ENCODE measurements at places on chromosomes 3 and 15. TPM values are rescaled to one million over a fixed set of nuclear protein-coding genes. Genes with fewer than 3 reads are reported as not detected.

- DNase-seq: no peak
Measured at GRCh38 chr3:65371053-65371452, 667.7 kb downstream of the MAGI1 start.

- no peak for DNase-seq
Measured at GRCh38 chr15:65165875-65166274, 19.3 kb downstream of the CLPX start.

DNA sequence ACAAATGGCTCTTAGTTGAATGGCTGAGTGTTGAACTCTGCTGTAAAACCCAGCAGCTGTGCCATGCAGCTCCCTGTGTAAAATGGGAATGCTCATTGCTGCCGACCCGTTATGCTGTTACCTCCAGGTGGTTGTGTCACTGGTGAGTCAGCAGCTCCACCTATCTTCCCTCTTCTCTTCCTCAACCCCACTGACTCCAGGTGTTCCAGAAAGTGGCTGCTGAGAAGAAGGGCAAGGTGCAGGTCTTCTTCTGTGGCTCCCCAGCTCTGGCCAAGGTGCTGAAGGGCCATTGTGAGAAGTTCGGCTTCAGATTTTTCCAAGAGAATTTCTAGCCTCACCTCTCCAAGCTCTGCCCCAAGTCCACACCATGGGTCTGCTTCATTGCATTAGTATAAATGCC lies 41.9 kb downstream of the NOX5 start:
- DNase-seq: no peak

Gene PLSCR2
- total RNA-seq: not detected

DNA sequence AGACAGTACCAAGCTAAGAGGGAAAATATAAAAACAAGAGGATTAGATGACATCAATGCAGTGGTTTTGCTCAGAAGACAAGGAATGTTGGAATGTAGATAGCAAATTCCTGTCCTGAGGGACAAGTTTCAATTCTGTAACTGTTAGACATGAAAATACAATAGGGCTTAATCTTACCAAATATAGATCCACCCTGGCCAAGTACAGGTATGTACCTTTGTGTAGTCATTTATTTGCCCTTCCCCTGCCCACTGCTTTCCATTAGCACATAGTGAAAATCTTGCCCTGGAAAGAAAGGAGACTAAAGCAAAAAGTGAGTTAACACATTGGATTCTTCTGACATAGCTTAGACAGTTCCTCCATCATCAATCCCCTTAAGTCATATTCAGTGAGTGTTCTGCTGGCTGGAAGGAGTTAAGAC lies 389.0 kb upstream of the THBS1 start:
- no peak for DNase-seq

Gene TNFAIP8L3
- 4.1 TPM for total RNA-seq

DNA sequence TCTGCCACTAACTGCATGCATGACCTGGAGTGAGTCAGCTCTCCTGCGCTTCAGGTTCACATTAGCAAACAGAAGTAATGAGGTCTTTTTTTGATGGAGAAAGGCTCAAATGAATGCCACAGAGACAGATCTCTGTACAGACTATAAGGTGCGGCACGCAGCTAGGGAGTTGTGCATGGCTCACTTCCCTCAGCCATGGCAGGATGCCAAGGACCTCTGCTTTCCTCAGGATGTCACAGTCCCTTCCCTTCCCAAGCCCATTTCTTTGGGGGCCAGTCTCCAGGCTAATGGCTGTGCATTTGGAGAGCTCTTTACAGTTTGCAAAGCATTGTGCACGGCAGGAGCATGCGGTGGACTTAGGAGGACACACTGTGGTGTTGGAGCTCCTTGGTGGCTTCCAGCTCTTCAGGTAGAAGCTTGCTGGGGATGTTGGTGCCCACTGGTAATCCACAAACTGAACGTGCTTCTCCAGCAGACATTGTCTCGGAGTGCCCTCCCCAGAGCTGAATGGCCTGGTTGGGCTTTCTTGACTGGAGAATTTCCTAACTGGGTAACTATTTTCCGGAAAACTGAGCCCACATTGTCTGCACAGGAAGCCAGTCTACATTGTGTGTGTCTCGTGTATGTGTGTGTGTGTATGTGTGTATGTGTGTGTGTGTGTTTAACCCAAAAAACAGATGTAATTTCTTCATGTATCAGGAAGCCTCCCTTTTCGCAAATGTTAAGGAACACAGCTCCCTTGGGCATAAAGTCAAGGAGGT lies 172.5 kb upstream of the TLE3 start:
- no peak for DNase-seq

DNA sequence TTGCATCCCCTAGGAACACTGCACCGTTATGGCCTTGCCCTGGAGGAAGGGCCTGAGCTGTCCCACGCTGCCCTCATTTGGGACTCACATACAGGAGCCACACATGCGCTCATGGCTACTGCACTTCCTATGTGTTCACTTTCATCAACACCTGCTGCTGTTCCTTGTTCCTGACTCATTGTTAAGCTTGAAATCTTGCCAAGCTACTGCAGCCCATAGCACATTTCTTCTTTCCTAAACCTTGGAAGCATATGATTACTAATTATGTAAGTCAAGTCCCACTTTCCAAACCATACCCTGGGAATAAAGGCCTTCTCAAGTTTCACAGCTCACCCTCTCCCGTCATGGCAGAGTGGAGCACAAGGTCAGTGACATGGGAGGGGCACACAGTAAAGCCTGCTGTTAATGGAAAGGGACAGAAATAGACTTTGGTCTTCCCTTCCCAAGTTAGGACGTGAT lies 307.9 kb downstream of the CLSTN2 start:
- DNase-seq: no peak

DNA sequence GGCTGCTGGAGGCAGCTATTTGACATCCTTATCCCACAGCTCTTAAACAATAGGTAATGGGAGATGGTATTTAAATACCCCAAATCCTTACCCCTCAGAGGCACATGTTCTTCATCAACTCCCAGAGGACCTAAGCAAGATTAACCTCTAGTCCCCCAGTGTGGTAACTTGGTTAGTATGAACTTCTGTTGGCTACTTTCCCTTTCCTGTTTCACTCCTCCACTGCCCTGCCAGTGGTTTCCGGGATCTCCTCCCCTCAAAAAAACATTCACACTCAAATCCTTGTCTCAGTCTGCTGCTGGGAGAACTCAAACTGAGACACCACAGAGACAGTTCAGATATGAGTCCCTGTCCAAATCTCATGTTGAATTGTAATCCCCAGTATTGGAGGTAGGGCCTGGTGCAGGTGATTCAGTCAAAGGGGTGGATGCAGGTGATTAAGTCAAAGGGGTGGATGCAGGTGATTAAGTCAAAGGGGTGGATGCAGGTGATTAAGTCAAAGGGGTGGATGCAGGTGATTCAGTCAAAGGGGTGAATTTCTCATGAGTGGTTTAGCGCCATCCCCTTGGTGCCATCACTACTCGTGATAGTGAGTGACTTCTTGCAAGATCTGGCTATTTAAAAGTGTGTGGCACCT lies 335.0 kb upstream of the CTNNB1 start:
- no peak for DNase-seq

Gene IGSF11
- not detected for total RNA-seq

DNA sequence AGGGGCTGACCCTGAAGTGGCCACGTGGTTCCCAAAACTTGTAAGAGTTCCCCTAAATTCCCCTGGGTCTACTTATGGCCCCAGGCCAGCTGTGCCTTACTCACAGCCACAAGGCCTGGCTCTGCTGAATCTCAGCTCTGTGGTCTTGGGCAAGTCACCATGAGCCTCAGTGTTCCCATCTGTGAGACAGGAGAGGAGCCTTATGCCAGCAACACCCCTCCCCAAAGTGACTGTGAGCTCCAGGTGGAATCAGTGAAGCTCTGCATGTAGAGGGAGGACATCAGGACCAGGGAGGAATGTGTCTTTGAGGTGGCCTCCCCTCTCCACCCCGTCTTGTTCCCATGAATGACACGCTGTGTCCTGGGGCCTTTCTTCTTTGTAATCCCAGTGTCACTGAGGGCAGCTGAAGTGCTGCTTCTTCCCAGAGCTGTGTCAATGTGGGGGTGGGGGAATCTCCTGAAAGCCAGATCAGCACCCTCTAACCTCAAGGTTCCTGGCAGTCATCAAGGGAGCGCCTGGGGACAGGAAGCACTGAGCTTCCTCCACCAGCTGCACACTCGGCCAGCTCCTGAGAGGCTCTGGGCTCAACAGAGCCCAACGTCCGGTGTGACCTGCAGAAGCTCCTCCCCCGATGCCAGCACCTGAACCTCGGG lies 258.9 kb downstream of the UACA start:
- peak; percentile 56 for DNase-seq

Gene ATP13A5
- total RNA-seq: not detected

- DNase-seq: no peak
Measured at GRCh38 chr3:108130701-108131474, 40.1 kb upstream of the CD47 start.

DNA sequence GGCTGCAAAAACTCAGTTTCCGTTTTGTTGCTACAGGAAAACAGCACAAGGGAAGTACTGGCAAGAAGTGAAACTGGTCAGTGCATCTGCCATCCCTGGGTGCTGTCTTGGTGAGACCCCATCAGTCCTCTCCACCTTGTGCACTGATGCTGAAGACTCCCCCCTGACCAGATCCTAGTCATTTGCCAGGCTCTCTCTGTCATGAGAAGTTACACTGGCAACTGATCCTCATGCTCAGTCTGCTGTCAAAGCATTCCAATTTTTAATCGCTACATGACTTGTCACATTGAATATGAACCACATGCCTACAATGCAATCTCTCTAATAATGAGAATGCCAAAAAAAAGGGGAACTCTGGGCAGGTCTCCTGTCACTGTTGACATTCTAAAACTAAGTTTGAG lies 296.5 kb downstream of the ZIC1 start:
- no peak for DNase-seq

GRCh38 chr3:23175341-23176083 lies 27.6 kb upstream of the UBE2E2 start:
- DNase-seq: no peak

DNA sequence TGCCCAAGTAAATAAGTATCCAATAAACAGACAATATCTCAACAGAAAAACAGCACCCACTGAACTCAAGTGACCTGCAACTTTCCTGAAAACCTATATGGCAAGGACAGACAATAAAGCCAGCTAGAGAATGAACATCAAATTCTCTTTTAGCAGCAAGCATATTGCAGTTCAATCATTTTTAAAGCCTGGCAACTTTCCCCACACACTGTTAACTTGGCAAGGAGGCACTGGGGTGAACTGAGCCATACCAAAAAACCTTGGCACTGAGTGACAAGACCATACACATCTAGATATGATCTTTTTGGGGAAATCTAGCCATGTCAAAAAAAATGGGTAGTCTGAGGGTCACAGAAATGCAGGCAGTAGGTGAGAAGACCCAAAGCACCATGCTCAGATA lies 174.6 kb downstream of the STT3B start:
- no peak for DNase-seq

Gene GOLGA6L4
- 0.96 TPM for total RNA-seq

Gene PRRT3
- 3.5 TPM for total RNA-seq

Gene RASSF1
- 205 TPM for total RNA-seq

- no peak for DNase-seq
Measured at GRCh38 chr3:40337136-40338108, 27.9 kb downstream of the EIF1B start.

Gene HRG
- total RNA-seq: not detected

- no peak for DNase-seq
Measured at GRCh38 chr3:176796371-176796770, 400.9 kb downstream of the TBL1XR1 start.

- DNase-seq: no peak
Measured at GRCh38 chr15:92921215-92922131, 21.3 kb downstream of the CHD2 start.

DNA sequence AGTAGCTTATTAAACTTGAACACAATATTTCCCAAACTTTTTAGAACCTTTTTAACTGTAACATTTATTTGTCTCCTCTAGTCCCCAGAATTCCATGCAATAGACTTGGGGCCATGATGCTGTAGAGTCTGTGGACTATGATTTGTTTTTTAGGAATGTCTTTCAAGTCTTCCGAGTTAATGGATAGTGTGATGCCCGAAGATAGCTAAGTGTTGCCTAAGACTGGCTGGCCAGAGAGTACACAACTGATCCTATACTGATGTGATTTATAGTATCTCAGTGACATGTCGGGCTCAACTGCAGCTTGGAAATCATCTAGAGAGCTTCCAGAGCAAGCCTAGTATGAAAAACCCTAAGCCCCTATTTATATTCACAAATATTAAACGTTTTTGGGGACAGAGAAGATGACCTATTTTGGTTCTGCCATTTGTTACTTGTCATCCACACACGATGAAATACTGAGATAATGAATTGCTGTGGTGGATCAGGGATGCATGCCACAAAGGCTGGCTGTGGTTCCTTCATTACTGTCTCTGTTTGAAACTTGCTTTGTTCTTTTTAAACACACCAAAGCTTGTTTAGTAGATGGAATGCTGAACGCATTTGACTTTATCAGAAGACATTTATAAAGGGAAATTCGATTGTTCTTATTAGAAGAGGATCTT lies 507.4 kb downstream of the TAFA4 start:
- DNase-seq: no peak

Gene ATP1B3
- total RNA-seq: 135 TPM

DNA sequence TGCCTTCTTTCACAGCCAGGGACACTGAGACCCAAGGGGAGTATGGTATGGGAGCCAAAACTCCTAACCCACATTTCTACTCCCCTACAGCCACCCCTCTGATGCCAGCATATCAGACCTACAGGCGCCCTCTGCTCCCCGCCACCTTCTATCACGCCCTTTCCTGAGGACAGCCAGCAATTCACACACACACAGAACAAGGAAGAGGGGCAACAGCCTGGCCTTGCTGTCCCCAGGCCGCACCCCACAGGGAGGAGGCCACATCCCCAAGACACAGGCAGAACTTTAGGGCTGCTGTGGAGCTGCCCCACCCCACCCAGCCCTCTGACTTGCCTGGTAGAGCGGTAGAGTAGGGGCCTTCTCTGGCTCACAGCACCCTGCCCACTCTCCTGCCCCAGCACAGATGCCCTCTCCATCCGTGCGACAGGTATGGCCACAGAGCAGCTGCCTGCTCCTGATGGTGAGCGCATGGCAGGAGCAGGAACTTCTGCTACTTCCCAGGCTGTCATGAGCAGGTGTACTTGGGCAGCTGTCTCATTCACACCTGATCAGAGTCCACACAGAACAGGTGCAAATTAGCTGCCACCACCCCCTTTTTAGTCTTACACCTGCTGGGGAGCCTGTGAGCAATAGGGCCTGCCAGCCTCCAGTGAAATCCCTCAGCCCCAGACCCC lies 33.4 kb downstream of the CCDC33 start:
- DNase-seq: no peak

Gene PP2D1
- not detected for total RNA-seq

GRCh38 chr3:66629982-66630368 lies 129.2 kb upstream of the LRIG1 start:
- no peak for DNase-seq

DNA sequence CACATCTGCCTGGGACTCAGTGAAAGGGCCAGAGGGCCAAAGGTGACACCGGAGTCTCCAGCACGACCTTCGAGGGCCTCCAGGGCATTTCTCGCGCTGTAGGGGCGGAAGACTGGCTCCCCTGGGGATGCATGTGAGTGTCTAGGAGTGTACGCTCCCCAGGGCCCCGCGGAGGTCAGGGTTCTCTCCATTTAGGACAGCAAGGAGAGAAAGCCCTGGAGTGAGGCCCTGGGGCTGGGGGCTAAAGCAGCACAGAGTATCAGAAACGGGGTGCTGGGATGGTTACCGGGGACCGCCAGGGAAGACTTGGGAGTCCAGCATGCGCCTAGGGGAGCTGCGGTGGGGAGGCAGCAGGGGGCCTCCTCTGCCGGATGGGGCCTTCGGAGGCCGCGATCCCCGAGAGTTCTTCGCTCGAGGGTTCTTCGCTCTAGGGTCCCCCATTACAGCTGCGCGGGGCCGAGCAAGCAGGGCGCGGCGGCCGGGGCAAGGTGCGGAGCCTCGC lies 595 bp upstream of the APBA2 start:
- no peak for DNase-seq

Gene ATP10A
- total RNA-seq: 36.7 TPM
